ENCODE measurements at places on chromosomes 16 and 17.

GRCh38 chr17:41552455-41552854, 19.4 kb downstream of the KRT9 start:
- DNase-seq: no peak

- no peak for DNase-seq
Observed at GRCh38 chr17:1561420-1562175, 994 bp downstream of the PITPNA start.

DNA sequence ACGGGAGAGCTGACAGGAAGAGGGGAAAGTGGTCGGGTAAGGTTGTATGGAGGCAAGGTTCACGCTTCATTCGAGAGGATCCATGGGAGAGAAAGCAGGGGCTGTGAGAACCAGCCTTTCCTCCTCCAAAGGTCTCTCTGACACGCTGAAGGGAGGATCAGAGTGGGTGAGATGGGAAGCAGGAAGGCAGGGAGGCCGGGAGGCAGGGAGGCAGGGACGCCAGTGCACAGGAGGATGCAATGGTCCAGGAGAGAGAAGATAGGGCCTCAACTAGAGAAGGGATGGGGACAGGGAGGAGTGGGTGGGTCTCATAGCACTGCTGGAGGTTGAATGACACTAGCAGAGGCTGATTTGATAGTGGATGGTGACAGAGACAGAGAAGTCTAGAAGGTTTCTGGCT, 54.1 kb downstream of the PIMREG start:
- no peak for DNase-seq

- DNase-seq: no peak
Observed at GRCh38 chr16:57522960-57523359, 13.4 kb downstream of the CCDC102A start.

- no peak for DNase-seq
Observed at GRCh38 chr17:49545806-49546545, 29.7 kb upstream of the NXPH3 start.

GRCh38 chr17:1462164-1463112, 6.4 kb upstream of the CRK start:
- DNase-seq: no peak

DNA sequence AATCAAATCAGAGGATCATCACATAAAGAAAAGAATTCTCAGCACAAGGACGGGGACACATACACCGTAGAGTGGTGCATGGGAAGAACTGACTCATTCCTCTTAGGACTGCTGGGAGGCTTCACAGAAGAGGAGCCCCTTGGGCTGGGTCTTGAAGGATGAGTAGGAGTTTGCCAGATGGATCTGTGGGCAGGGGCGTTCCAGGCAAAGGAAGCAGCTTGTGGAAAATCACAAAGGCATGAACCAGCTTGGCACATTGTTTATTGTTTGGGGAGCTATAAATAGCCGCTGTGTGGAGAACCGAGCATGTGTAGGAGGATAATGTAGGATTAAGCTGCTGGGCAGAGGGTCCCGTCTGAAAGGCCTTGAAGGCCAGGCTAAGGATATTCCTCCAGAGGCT, 5.1 kb upstream of the SLC16A11 start:
- no peak for DNase-seq

GRCh38 chr17:59154292-59154720, 680 bp downstream of the SKA2 start:
- DNase-seq: peak; percentile 37

DNA sequence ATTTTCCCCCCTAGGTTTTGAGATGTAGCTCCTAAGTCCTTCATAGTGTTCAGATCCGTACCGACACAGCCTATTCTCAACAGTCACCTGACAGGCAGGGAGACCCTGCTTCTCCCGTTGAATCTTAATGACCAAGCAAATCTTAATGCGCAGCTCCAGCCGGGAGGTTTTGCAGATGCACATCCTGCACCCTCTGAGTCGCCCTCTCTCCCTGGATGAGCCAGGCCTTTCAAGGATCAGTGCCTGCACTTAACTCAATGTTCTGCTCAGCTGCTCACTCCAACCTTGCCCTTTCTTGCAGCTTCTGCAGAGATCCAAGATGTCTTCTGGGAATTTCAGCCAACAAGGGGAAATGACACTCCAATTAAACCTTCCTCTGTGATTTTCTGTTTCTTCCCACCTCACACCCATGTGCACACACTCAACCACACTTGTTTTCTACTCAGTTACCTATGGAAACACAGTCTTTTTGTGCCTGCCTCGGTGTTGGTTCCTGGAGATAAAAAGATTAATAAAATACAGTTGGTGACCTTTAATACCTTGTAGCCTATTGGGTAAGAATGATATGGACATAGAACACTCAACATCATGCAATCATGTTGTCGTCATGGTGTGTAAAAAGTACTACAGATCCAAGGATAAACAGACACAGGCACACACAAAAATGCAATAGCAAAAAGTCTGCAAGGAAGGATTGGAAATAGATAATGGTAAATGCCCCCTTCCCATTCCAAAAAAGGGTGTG, 76.9 kb upstream of the DYNLRB2 start:
- DNase-seq: no peak

DNA sequence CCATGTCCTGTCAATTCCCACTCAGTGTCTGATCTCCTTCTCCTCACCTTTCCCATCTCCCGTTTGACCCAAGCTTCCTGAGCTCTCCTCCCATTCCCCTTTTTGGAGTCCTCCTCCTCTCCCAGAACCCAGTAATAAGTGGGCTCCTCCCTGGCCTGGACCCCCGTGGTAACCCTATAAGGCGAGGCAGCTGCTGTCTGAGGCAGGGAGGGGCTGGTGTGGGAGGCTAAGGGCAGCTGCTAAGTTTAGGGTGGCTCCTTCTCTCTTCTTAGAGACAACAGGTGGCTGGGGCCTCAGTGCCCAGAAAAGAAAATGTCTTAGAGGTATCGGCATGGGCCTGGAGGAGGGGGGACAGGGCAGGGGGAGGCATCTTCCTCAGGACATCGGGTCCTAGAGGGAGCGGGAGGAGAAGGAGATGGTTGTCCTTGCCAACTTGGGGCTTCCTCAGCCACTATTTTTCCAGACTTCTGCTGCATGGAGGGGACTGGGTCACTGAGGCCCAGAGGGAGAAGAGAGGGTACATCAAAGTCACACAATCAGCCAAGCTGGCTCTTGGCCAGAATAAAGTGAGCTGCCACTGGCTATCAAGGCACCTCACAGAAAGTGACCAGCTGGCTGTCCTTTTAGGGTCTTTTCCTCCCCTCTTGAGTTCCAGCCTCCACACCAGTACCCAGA, 1.9 kb upstream of the TBC1D10B start:
- DNase-seq: no peak

- no peak for DNase-seq
Observed at GRCh38 chr17:9141425-9141753, 120.1 kb downstream of the NTN1 start.

DNA sequence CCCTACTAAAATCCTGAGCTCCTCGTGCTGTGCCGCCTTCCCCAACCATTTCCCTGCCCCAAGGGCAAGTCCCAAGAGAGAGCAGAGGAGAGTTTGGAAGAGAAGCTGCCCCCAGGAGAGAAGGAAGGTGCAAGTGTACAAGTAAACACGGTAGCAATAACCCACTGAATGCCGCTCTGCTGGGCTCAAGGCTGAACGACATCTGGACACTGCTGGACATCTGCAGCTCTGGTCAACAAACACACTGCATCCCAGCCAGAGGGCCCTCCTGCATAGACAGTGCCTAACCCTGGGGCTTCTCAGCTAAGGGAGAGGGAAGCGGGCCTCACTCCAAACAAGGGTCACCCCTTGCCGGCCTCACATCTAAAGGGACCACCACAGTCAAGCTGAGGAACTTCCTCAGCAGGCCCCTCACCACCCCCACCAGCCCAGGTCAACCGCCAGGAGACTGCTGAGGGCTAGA, 12.7 kb downstream of the JUP start:
- DNase-seq: no peak

DNA sequence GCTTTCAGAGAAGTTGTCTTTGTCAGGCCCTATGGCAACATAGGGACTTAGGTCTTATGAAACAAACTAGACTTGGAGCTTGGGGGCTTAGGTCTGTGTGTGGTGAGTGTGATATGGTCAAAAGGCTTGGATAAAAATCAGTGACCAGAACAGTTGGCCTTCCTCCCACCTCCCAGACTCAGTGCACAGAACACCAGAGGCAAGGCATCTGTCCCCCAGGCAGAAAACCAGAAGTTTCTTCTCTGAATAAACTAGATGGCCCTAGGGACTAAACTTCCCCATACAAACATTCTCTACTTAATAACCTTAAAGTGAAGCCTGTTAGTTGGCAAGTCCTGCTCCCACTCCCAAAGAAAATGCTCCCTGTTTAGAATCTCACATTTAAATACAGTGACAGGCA, 39.2 kb upstream of the PMFBP1 start:
- DNase-seq: no peak

- DNase-seq: no peak
Observed at GRCh38 chr16:82432261-82432660, 194.5 kb upstream of the CDH13 start.

GRCh38 chr17:57463103-57463885, 207.0 kb downstream of the MSI2 start:
- peak; percentile 74 for DNase-seq

DNA sequence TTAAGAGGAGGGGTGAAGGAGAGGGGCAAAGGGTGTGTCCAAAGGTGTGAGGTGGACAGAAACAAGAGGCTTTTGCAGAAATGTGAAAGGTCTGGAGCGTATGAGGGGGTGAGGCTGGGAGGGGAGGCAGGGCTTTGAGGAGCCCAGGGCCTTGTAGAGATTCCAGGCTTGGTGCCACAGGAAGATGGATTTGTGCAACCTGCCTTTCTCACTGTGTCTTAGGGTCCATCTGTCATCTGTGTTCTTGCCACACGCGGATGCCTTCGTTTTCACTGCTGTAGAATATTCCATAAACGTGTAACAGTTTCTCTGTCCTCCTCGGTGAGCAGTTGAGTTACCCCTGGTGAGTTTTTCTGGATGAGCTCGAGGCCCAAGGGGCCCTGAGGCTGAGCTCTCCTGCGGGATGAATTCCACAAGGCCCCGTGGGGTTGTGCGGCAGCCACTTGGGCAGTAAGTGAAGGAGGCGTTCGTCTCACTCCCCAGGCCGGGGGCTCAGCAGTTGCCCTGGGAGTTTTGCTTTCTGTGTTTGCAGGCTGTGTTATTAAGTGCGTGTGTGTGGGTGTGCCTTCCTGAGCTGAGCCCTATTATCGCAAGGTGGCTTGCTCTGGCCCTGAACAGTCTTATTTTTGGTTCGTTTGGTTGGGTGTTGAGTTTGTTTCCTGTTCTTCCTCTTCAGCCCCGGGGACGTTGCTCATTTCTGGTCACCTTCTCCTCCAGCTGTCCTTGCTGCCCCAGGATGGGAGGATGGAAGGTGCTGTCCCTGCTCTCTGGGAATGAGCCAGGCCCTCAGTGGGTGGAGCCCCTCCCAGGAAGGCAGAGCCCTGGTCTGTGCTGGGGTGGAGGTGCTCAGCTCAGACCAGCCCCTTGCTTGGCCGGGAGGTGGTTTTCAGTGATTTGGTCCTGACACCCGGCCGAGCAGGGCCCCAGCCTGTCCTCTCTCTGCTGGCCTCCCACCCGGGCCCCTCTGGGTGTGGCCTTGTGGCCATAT, 28.4 kb downstream of the BAIAP2 start:
- no peak for DNase-seq

DNA sequence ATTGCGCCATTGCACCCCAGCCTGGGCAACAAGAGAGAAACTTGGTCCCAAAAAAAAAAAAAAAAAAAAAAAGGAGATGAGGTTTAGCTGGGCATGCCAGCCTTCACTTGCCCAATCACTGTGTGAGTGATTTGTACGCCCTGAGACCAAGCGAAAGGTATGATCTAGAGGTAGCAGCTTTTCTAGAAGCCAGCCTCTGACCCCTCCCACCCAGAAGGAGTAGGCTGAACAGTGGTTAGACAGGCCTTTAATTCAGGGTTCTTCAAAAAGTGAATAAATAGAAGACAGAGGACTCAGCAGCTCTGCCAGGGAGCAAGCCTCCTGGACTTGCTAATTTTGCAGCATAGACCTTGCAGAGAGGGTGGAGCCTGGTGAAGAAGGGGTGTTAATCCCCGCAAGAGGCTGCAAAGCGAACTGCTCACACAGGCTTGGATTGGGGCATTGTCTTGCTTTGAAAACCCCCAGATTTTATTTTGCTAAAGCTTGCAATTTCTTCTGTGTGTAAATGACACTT, 7.1 kb upstream of the CYTH1 start:
- no peak for DNase-seq

DNA sequence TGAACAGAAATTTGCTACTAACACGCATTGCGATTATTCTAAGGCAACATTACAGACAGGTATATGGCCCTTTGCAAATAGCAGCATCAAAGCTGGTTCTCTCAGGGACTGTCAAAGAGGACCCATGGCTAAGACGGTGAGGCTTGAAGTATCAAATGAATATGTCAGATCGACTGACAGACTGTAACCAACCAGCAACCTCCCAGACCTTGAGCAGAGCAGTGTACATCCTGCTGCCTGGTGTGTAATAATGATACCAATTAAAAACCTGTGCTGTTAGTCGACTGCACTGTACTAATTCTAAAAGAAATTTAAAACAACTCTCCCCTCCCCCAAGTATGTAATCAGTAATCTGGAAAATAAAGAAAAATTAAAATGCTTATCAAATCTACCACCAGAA, 35.9 kb upstream of the GHDC start:
- no peak for DNase-seq

DNA sequence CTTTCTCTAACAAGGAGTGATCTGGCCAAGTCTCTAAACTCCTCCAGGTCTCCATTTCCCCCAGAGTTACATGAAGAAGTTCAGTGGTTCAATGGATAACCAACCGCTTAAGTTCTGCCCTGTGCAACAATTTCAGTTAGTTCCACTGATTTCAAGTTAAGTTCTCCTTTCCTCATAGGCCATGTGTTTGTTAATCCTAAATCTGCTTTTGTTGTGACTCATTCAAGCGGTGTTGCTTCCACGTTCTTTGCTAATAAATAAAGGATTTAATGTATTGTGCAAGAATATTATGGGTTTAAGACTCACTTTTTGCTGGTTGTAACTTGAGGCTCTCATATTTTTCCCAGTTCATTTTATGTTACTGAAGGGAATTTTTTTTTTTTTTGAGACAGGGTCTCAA, 36.3 kb downstream of the GNA13 start:
- no peak for DNase-seq

DNA sequence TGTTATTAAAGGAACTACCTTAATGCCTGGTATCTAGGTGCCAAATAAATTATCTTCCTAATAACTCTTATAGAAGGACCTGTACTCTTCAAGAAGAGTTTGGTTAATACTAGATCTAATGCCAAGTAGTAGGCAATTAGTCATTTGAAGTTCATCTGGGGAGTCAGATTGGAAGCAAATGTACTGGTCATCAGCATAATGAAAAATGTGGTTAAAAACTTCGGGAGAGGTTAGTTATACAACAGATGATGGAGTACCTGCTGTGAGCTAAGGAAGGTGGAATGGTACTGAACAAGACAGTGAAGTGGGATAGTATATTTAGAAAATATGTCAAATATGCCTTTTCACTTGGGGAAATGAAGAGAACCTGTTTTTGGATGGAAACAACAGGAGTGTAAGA, 49.2 kb downstream of the TNRC6A start:
- DNase-seq: no peak

DNA sequence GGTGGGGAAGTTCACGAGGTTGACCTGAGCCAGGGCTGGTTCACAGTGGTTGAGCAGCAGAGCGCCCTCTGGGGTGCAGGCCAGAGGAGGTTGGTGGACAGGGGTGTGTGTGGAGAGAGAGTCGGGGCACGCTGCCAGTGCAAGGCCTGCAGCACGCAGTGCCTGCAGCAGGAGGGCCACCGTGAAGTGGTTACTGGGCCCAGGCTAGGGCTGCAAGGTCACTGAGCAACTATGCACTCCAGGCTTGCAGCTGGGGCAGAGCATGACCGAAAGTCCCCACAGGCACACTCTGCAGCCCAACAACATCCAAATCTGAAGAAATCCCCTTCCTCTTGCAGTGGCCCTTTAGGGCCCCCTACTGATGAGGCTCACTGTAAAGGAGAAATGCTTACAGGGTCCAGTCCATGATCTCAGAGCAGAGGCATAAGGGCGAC, 89.1 kb upstream of the NOL11 start:
- DNase-seq: no peak

Data from NK-92 treated with Interleukin-12 subunit alpha and Interleukin-12 subunit beta, amount 100 ng/mL, for 24 hours (cell line).